Cerebellum (tissue), 4 donors: ENCODE measurements at places on chromosomes 13 and 19. TPM values are rescaled to one million over a fixed set of nuclear protein-coding genes. Genes with fewer than 3 reads are reported as not detected.
A peak's percentile ranks its signal among the peaks of the same experiment; 100 is the strongest.

- DNase-seq = no peak
Measured at GRCh38 chr13:38898481-38898880, 92.2 kb downstream of the STOML3 start.

GRCh38 chr13:103607995-103608394, 541.8 kb upstream of the SLC10A2 start:
- no peak for DNase-seq

GRCh38 chr19:29770648-29771047, 41.1 kb upstream of the CCNE1 start:
- no peak for DNase-seq

GRCh38 chr13:32384702-32385101, 43.2 kb downstream of the N4BP2L1 start:
- no peak for DNase-seq

DNA sequence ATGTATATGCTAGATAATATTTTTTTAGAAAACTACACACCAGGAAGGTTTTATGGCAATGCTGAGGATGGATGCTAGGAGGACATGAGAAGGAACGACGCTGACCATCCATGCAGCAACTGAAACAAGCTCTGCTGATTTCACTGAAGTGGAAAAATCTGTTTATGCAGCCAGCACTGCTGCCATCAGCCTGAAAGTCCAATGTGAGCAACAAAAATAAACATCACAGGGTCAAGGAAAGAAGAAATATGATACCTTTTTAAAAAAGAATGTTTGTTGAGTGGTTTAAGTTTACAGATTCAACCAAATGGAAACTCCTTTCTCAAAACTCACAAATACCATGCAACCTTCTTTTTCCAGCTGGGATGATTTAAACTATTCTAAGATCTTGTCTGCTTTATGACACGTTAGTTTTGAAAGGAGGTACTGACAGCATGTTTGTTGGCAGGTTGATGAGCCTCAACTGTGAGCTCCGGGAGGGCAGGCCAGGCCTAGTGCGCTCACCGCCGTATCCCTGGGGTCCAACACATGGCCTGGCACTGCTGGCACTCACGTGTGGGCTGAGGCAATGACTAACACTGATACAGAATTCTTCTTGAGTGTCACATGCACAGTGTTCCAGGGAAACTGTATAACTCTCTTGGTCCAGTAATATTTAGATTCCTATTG, 46.8 kb downstream of the LATS2 start:
- DNase-seq = peak; percentile 23

DNA sequence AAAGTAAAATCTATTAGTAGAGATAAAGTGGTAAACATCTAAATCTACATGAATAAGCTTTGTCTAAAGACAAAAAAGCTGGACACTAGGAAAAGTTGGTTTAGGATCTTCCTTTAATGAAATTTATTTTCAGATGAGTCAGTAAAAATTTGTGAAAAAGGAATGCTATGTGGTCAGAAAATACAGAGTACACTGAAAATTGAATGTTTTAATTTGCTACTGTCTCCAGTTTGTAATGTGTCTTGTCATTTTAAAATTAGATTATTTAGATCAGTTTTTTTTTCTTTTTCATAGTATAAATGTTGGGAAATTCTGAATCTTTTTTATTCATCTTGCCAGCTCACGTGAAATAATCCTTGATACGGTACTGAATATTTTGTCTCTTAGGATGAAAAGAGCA, 56.9 kb downstream of the SLITRK6 start:
- DNase-seq = no peak

Gene CCL25
- not detected for total RNA-seq
